ENCODE measurements at places on chromosomes 4 and X.

DNA sequence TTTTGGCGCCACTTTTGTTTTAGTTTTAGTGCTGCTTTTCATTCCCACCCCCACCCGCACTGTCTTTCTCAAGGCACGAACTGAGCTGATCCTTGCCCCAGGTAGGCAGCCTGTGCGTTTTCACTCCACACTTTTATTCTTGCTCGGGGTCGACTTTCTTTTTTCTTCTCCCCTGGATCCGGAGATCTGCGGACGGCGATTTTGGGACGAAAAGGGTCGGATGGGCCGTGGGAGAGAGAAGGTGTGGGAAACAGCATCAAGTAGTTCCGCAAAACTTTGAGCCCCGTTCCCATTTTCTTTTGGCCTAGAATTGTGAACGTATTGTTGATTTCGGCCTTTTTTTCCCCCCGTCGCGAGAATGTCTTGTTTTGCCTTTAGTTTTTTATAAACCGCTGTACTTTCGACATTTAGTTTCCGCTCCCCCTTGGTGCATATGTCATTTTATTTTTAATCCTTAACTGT, 531 bp downstream of the STAG2 start:
- no peak for DNase-seq

- DNase-seq = no peak
Observed at GRCh38 chrX:7606039-7606652, 236.8 kb upstream of the VCX start.

GRCh38 chrX:84046403-84046984, 141.5 kb downstream of the RPS6KA6 start:
- peak; percentile 23 for DNase-seq

GRCh38 chrX:65581661-65582339, 47.2 kb upstream of the LAS1L start:
- peak; percentile 71 for DNase-seq

GRCh38 chrX:137695417-137695816, 129.5 kb downstream of the ZIC3 start:
- no peak for DNase-seq

DNA sequence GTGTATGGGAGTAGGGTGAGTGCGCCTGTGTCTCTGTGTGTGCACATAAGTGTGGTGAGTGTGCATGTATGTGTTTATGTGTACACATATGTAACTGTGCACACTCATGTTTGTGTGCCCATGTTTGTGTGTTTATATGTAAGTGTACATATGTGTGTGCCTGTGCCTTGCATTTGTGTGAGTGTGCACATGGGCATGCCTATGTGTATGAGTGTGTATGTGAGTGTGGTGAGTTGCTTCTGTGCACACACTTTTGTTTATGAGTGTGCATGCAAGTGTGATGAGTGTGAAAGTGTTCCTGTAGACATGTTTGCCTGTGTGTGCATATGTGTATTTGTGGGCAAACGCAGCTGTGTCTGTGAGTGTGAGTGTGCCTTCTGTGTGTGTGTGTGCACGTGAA, 7.2 kb downstream of the IL9R start:
- DNase-seq = no peak

GRCh38 chrX:50082741-50083140, 118.1 kb downstream of the AKAP4 start:
- no peak for DNase-seq

DNA sequence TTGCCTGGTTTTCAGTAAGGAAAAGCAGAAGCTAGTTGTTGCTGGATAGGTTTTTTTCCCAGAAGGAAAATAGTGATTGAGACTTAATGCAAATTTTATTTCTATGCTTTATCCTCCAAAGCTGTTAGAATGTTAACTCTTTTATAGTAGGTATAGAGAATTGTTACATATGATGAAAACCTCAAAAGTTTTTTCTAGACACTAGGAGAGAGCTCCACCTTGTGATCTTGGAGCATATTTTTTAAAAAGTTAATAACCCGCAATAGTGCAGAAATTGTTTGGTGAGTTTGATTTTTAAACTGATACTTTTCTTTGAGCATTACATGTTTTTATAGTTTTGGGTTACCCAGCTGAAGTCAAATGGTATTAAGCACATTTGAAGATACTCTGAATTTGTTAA, 56.5 kb downstream of the STAG2 start:
- no peak for DNase-seq

DNA sequence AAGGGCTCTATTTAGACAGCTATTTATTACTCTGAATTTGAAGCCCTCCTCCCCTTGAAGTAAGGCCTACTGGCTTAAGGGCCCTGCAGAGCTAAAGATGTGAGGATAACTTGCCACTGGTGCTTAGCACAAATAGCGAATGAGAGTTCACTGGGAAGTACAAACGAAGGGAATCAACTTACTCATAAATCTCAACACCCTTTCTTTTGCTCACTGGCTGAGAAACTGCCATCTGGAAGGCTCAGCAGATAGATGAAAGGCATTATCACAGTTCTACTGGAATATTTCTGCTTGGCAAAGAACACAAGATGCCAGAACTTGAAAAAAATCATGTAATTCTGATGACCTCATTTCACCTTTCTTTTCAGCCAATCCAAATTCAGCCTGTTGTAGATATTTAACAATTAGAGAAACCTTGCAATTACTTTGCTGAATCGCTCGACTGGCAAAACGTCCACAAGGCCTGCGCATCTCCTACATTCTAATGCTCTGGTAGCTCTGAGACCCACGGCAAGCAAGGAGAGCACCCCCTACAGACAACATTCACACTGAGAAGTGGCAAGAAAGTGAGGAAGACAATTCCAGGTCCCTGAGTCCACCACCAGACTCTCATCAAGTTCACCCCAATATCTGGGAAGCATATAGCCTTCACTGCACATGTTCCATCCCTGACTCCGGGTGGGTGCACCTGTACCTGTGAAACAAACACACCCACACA, 27.5 kb downstream of the TSPAN5 start:
- no peak for DNase-seq

GRCh38 chr4:168993714-168994510, 16.1 kb downstream of the CBR4 start:
- DNase-seq = peak; percentile 22

- no peak for DNase-seq
Observed at GRCh38 chr4:95190751-95191436, 357.9 kb downstream of the UNC5C start.

DNA sequence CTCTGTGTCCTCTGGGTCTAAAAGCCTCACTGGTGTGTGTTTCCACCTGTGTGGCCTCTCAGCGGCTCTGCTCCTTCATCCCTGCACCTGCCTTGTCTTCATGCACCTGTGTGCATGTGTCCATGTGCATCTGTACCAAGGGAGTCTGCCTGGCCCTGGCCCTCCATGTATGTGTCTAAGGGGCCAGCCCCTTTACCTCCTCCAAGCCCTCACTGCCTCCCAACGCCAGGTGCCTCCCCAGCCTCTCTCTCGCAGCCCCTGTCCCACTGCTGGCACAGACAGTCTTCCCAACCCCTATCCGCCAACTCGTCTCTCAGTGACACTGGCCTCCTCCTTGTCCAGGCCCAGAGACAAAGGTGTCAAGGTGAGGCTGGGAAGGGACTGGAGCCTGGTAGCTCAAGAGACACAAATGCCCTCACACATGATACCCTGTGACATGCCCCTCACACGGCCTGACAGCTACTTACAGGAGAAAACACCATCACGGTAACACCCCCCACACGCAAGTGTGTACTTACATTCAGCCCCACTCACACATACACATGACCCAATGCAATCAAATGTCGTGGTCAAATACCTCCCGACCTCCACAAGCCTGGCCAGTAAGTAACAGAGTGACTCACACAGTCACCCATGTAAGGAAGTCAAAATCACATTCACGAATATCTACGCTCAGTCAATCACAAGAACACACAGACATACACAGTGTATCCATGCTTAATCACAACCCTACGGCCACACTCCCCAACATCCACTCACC, 11.4 kb downstream of the L1CAM start:
- no peak for DNase-seq

- DNase-seq = no peak
Observed at GRCh38 chr4:149702414-149703293, 113.0 kb downstream of the IQCM start.

- DNase-seq = peak; percentile 9
Observed at GRCh38 chr4:121938282-121939092, 13.4 kb downstream of the TRPC3 start.

Measured in fibroblast of upper back skin (primary cell).